ENCODE measurements at places on chromosomes 4 and X.

DNA sequence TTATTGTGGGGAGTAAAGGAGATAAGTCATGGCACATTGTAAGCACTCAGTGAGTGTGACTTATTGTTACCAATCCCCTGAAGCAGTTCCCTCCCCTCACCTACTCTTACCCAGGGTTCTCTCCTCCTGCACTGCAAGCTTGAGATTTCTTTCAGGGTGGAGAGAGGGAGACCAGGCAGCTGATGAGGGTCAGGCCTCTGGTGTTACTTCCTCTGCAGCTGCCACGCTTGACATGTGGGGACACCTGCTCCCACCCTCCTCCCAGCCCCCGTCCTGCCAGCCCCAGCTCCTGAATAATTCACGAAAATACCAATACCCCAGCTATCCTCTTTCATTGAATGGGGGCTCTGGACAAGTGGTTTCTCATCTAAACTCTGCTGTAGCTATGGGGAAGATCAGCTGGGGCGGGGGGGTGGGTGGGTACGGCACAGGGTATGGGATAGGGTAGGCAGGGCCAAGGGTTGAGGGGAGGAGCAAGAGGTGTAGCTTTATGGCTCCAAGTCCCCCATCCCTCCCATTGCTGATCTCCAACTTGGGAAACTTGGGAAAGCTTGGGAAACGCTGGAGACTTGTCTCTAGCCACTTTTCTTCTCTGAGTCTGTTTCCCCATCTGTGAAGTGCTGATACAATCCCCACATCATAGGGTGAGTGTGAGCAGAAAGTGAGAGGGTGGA is 148.5 kb upstream of the PJA1 start:
- no peak for DNase-seq

GRCh38 chr4:151782296-151782695 is 21.5 kb upstream of the GATB start:
- no peak for DNase-seq

DNA sequence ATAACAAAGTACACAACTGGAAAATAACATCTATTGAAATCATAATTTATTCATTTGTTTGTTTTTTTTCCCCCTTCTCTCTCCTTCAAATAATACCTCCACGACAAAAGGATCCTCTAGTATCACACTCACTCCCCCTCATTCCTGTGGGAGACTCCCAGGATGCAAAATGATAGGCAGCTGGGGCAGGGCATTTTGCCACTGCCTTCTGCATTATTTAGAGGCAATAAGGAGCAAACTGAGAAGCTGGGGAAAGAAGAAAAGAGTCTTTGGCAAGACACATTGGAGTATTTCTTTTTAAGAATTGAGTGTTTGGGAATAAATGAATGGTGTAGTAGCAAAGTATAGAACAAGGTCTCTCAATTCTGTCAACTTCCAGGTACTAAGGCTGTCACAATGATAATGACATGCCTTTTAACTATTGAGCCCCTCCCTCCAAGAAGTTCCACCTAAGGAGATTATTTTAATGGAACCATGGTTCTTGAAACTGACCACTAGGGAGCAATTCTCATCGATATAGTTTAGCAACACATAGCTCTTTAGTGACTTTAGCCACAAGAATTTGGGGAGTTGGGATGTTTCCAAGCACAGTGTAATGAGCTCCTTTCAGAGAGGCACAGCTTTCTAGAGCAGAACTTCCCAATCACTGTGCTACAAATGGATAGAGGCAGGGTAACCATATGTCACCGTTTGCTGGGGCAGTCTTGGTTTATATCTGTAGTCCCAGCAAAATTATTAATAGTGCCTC is 303.3 kb downstream of the FRMPD4 start:
- DNase-seq: no peak

- no peak for DNase-seq
Measured at GRCh38 chr4:65287071-65287470, 383.2 kb downstream of the EPHA5 start.

- peak; percentile 55 for DNase-seq
Measured at GRCh38 chr4:40305328-40306170, 29.6 kb upstream of the CHRNA9 start.

GRCh38 chr4:7147661-7148310 is 44.6 kb upstream of the SORCS2 start:
- DNase-seq: no peak

DNA sequence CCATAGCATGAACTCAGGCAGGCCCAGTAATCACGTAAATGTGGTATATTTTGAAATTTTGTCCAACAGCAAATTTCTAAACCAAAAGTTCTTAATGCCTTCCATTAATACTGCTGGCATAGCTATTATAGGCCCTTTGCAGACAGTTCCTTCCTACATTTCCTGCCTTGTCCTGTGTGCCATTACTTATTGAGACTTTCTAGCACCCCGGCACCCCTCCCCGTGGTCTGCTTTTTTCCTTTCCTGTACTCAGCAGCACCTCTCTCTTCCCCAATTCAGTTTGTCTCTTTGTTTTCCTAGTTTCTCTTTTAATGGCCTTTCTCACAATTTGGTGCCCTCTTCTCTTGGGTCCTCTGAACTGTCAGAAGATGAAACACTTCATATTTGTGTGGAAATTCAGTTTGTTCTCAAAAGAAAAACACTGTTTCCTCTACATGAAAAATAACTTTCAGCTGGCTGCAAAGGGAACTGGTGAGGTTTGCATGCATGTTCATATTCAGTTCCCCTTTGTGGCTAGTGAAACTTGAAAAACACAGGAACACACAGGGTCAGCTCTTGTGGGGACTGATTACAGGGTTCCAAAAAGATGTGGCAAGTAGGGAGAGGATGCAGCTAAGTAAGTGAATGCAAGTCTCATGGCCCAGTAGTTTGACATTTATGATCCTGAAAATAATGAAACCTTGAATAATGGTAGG is 17.1 kb downstream of the GPR34 start:
- DNase-seq: no peak

GRCh38 chr4:2823301-2823670 is 20.4 kb upstream of the ADD1 start:
- DNase-seq: no peak

DNA sequence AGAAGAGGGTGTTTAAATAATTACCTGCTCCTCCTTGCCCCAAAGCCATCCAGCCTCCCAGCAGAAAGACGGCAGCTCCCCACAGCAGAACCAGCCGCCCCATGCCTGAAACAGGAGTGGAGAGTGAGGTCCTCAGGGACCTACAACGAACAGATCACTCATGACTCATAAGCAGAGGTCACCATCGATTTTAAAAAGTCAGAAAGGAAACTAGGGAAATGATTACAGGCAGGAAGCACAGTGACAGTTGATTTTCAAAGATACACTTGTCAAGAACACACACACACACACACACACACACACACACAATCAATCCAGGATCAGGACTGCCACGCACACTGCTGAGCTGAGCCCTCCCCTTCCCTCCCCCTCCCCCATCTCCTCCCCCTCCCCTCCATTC is at the start of gene CRLF2:
Gene CRLF2 (minus strand): TSS at position 118 of the 400 bp plus-strand sequence. CDS start 15 bp downstream, at position 103.
- DNase-seq: peak; percentile 27

DNA sequence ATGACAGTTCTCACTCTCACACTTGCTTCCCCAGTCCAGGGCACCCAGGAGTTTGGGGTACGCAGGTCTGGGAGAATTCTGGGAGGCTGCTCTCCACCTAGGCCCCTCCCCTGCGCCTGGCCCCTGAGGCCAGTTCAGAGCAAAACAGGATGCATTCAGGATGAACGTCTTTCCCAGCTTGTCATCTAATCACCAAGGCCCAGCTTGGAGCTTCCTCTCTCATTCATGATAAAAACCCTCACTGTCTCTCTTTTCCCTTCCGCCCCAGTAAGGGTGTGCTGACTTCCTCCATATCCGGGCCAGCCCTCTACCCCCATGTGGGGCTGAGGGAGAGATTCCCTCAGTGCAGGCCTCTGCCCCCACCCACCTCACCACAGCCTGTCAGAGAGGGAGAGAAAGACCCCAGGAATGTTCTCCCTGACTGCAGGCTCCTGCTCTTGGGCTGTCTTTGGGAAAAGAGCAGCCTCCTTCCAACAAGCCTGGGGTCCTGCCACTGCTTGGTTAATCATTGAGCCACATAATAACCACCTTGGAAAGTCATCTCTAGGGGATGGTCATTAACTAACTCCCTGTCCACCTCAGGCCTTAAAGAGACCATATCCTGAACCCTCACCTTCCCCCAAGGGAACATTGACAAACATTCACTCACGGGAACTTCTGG is 50.1 kb downstream of the STARD8 start:
- no peak for DNase-seq

DNA sequence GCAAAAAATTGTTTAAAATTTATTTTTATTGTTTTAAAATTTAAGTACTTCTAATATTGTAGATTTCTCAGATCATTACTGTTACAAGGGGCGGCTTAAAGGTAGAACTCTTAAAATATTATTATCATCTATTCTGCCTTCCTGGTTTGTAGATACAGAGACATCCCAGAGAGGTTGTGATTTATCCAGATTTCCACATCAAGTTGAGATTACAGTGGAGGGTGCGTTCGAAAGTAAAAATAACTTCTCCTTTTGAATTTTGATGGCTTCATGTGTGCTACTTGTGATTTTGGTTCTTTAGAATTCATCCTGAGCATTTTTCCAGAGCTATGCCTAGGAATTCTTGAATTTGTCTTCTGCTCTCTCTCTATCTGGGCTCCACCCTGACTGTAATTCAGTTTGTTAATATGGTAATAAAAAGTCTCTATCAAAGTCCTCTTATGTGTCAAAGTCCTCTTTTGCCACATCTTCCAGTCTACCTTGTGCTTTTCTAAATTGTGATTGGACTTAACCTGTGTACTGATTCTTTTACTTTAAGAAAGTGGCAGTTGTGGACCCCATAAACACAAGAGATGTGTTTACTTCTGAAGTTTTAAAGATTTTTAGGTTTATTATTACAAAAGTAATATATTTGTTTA is 37.2 kb downstream of the CLCN3 start:
- DNase-seq: no peak

GRCh38 chr4:22942920-22943559 is 250.3 kb downstream of the GBA3 start:
- no peak for DNase-seq

GRCh38 chr4:178142724-178143123 is 700.5 kb upstream of the AGA start:
- no peak for DNase-seq

- DNase-seq: no peak
Measured at GRCh38 chr4:158159054-158159717, 13.6 kb downstream of the GASK1B start.

DNA sequence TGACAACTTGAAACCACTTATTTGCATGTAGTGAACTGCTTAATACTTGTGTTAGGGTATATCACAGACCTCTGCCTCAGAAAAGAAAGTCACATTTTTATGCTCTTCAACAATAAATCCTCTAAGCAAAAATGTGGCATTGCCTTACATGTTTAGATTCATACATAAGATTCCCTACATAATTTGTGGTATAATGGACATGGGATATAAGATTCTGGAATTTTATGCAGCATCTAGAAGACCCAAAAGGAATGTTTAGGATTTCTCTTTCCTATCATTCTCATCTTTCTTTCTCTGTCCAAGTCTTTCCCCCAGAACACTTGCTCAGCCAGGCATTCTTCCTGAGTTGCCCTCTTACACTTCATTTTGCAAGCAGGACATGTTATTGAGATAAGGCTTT is 37.7 kb upstream of the TET2 start:
- no peak for DNase-seq

DNA sequence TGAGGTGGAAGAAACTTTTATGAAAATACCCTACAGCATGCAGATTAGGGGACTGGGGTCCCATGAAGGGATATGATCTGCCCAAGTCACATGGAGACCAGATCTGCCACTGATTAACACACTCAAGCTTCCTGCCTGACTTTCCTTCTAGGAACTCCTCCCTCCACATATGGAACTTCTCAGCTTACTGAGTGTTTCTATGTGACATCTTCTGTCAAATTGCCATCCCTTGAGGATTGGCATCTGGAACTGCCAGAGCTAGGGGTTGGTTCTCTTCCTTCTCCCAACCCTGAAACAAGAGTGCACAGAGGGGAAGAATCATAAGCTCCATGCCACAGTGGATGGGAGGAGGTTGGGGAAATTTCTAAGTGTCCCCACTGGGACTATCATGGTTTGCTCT is 150.6 kb upstream of the MBNL3 start:
- DNase-seq: no peak

DNA sequence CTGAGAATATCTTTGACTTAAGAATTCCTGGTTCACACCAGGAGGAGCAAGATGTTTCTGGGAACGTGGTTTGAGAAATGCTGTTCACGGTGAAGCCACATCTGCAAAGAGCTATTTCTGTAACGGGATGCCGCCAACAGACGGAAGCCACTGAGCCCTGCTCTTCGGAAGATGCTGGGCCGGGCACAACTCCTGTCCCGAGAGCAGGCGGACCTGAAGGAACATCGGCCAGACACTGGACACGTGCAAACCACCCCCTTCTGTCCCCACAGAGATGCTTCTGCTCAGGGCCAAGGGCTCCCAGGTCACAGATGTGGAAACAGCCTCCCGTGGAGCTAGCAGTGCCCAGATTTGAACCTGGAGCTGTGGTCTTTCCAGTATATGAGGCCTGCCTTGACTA is 24.3 kb downstream of the HMX1 start:
- no peak for DNase-seq

DNA sequence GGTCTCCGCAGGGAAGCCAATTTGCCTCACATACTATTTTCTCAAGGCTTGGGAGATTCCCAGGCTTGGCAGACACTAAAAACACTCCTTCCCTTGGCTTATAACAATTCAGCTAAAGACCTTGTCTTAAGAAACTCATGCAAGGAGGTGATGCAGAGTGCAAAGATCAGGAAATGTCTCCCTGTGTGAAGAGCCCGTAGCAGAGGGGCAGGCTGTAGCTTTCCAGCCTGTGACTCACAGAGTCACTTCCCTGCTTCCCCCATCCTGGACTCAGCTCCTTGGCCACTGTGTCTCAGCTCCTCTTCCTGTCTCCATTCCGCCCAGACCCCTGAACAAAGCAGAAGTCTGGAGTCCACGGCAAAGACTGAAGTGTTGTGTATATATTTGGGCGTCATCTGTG is 56.1 kb downstream of the KDR start:
- DNase-seq: no peak

DNA sequence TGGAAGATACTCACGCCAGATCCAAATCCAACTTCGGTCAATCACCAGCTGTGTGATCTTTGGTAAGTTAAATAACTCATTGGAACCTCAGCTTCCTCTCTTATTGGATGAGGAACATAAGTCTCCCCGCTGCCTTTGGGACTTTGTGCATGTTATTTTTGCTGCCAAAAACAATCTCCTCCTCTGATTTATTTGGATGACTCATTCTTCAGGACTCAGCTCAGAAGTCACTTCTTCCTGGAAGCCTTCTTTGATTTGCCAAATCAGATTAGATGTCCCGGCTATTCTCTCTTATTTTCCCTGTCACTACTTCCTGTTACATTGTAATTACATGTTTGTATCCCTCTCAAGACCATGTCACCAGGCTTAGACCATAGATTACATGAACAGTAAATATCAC is 138.0 kb upstream of the BOD1L1 start:
- DNase-seq: no peak

DNA sequence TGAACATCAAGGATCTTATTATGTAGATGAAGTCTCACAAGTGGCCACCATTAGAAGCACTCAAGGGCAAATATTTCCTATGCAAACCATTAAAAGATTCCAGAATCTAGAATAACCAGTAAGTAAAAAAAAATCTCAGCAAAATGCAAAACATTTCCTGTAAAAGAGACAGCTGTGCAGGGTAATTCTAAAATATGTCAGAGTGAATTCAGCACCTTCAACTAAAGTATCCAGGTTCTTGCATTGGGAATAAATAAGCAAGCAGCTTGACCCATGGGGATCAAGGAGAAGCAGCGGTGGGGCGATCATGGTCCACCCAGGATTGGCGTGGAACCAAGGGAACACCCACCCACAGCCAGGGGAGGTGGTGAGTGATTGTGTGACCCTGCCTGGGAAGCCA is 2188.9 kb downstream of the PCDH7 start:
- DNase-seq: no peak
